ENCODE measurements at places on chromosomes 2 and 18. TPM values are rescaled to one million over a fixed set of nuclear protein-coding genes. Genes with fewer than 3 reads are reported as not detected.

CYP26B1 gene
- total RNA-seq, result 16.9 TPM

SLC40A1 gene
- total RNA-seq, result not detected

FBXO48 gene
- total RNA-seq, result 1.7 TPM

DNA sequence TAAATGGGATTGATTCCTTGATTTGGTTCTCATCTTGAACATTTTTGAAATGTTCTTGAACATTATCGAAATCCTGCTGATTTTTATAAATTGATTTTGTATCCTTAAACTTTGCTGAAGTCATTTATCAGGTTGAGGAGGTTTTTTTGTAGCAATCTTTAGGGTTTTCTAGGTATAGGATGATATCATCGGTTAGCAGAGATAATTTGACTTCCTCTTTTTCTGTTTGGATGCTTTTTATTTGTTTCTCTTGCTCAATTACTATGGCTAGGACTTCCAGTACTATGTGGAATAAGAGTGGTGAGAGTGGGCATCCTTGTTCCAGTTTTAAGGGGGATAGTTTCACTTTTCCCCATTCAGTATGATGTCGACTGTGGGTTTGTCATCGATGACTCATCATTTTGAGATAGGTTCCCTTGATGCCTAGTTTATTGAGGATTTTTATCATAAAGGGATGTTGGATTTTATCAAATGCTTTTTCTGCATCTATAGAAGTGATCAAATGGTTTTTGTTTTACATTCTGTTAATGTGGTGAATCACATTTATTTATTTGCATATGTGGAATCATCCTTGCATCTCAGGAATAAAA is 201.5 kb upstream of the ZSWIM2 start:
- no peak overlapping the region for H3K27ac ChIP-seq
- no peaks in the 10 kb centered on the region for H3K27me3 ChIP-seq
- no peak for DNase-seq
- no peaks in the 10 kb centered on the region for H3K36me3 ChIP-seq

DNA sequence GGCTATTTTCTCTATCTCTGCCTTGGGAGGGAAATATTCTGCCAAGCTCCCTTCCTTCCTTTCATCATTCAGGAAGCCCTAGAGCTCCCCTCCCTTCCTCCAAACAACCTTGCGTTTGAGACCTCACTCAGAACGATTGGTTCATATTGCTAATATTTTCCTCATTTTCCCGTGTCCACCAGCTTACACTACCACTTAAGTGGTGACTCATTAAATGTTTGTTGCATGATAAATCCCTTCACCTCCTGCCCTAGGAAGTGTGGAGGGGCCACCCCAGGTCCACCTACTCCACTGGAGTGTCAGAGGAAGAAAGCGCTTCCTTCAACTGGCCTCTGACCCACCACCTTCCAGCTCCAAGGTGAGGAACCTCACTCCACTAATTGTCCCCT is 2.3 kb upstream of the LPIN2 start:
- H3K36me3 ChIP-seq, result no peaks in the 10 kb centered on the region
- peaks cover 21% of the 10 kb centered on the region for H3K4me1 ChIP-seq
- peak overlapping the region; percentile 4 for H3K4me3 ChIP-seq
- peak overlapping the region; percentile 75 for H3K27ac ChIP-seq
- H3K27me3 ChIP-seq, result no peaks in the 10 kb centered on the region

DNA sequence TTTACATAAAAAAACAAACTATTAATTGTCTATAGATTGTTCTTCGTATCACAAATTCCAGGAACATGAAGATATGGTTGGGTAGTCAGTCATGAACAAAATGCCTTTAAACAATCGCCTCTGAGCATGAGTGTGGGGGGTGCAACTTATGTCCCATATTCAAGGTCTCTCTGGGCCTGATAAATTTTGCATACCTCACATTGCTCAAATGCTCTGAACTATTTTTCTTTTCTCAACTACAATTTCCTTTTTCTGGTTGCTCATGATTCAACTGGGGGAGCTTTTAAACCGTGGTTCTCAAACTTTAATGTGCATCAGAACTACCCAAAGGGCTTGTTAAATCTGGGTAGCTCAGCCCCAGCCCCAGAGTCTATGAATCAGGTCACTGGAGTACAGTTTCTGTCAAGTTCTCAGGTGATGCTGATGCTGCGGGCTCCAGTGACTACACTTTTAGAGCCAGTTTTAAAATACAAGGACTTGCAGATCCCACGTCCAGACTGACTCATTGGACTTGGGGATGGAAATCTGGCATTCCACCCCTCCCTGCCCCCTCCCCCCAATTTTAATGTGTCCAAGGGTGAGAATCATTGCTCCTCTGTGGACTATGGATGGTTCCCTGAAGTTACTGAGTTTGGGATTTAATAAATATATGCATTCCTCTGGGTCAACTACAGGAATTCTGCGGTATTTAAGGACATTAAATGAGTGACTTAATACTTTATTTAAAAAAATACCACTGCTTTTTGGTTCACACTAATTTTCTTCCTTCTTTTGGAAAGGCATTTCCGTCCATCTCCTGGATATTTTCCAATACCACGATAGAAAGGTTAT is 1.5 kb upstream of the GPD2 start:
- peak overlapping the region; percentile 88 for H3K4me3 ChIP-seq
- peak overlapping the region; percentile 77 for H3K27ac ChIP-seq
- no peaks in the 10 kb centered on the region for H3K27me3 ChIP-seq

GRCh38 chr2:60163691-60164090 is 389.8 kb downstream of the BCL11A start:
- no peaks in the 10 kb centered on the region for H3K36me3 ChIP-seq
- no peak overlapping the region for H3K4me3 ChIP-seq
- no peak for DNase-seq
- H3K27me3 ChIP-seq, result no peaks in the 10 kb centered on the region

GRCh38 chr18:78688916-78689315 is 290.7 kb upstream of the SALL3 start:
- H3K4me1 ChIP-seq, result no peaks in the 10 kb centered on the region
- no peak overlapping the region for H3K27ac ChIP-seq
- no peaks in the 10 kb centered on the region for H3K27me3 ChIP-seq
- no peaks in the 10 kb centered on the region for H3K36me3 ChIP-seq
- H3K4me3 ChIP-seq, result no peak overlapping the region
- no peak for DNase-seq

GRCh38 chr18:63098018-63098981 is 221.3 kb downstream of the BCL2 start:
- no peak for DNase-seq
- H3K36me3 ChIP-seq, result no peaks in the 10 kb centered on the region
- peaks cover 12% of the 10 kb centered on the region for H3K27me3 ChIP-seq
- no peak overlapping the region for H3K27ac ChIP-seq
- H3K4me3 ChIP-seq, result no peak overlapping the region

- H3K4me3 ChIP-seq, result no peak overlapping the region
- peaks cover 6% of the 10 kb centered on the region for H3K4me1 ChIP-seq
- no peak for DNase-seq
- H3K36me3 ChIP-seq, result no peaks in the 10 kb centered on the region
Observed at GRCh38 chr2:12032398-12032797, 286.0 kb downstream of the LPIN1 start.

GRCh38 chr2:151380580-151381235 is 23.3 kb downstream of the TNFAIP6 start:
- no peak for DNase-seq
- no peaks in the 10 kb centered on the region for H3K36me3 ChIP-seq
- H3K4me3 ChIP-seq, result no peak overlapping the region

DNA sequence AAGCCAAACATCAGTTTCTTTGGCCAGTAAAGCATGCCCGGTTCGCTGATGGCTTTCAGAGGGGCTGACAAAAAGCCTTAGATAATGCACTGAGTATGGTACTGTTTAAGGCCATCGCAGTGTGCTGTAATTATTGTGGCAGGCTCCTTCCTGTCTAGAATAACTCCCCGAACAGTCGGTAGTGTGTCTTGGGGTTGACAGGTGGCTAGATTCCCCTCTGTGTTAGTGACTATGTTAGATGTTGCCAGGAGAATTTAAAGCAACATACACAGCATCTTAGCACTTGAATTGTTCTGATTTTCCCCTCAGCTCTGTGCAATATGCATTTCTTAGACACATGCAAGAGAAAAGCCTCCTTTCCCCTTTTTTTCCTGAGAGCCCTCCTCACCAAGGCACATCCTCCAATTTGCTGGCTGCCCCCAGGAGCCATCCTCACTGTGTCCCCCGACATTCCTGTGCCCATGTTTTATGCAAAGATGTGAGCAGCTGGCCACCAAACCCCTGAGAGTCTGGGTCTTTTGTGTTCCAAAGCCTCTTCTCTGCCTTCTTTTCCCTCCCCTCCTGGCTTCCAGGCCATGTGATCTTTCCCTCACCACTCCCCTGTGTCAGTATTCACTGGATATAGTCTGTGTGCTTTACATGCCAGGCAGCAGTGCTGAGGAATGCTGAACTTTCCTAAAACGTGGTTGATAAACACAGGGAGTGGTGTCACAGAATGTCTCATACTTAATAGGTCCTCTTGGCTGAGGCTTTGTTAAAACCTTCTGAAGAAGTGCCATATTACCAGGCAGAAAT is 331.5 kb downstream of the HRH4 start:
- no peak for DNase-seq
- H3K27ac ChIP-seq, result no peak overlapping the region
- no peaks in the 10 kb centered on the region for H3K27me3 ChIP-seq
- H3K4me1 ChIP-seq, result no peaks in the 10 kb centered on the region
- no peak overlapping the region for H3K4me3 ChIP-seq
- no peaks in the 10 kb centered on the region for H3K36me3 ChIP-seq

DNA sequence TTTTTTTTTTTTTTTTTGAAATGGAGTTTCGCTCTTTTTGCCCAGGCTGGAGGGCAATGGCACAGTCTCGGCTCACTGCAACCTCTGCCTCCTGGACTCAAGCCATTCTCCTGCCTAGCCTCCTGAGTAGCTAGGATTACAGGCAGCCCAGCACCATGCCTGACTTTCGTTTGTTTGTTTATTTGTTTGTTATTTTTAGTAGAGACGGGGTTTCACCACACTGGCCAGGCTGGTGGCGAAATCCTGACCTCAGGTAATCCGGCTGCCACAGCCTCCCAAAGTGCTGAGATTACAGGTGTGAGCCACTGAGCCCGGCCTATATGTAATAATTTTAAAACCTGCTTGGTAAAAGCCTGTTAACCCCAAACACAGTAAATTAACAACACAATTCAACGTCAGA is 435.7 kb downstream of the LRRTM4 start:
- no peaks in the 10 kb centered on the region for H3K36me3 ChIP-seq
- peaks cover 49% of the 10 kb centered on the region for H3K27me3 ChIP-seq
- H3K4me3 ChIP-seq, result no peak overlapping the region
- no peak overlapping the region for H3K27ac ChIP-seq

GRCh38 chr2:241882091-241882625 is 12.6 kb downstream of the RTP5 start:
- no peaks in the 10 kb centered on the region for H3K27me3 ChIP-seq
- H3K36me3 ChIP-seq, result peaks cover 7% of the 10 kb centered on the region
- no peak overlapping the region for H3K27ac ChIP-seq
- no peaks in the 10 kb centered on the region for H3K4me1 ChIP-seq
- H3K4me3 ChIP-seq, result no peak overlapping the region
- no peak for DNase-seq

DNA sequence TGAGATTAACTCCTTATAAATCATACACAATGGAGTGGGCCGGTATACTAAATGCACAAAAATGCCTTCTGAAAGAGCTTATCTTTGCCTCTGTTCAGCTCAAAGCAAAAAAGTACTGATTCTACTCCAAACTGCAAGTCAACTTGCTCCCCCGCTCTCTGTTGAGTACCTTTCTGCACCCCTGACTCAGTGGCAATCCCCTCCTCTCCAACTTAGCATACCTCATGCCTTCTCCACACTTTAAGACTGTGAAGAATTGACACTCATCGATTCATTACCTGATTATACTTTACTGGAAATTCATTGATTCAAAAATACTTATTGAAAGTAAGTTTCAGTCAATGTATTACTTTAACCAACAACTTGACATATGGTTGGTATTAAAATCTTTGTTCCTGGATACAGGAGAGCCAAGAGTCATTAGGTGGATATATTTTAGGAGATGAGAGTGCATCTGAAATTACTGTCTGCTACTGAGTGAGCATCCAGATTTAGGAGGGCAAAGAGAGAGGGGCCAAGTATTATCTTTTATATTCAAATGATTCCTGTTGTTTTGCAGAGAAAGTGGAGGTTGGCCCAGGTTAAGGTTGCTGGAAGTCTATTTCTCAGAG is 187.7 kb downstream of the ICOS start:
- H3K4me1 ChIP-seq, result no peaks in the 10 kb centered on the region
- DNase-seq, result no peak
- no peak overlapping the region for H3K27ac ChIP-seq
- H3K27me3 ChIP-seq, result peaks cover 71% of the 10 kb centered on the region

DNA sequence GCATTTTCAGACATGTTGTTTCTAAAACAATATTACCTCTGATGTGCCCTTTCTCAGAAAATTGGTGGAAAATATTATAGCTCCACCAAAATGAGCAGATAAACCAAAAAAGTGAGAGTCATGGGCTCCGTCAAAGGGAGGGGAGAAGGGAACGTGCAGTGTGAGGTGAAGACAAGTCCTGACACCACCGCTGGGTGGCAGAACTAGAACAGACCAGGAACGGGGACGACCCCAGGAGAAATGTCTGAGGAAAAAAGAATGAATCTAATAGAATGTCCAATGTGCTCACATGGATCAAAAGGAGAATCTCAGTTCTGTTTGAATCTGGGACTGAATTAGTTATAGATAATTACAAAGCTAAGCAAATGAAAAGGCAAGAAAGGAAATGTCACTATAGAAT is 22.6 kb upstream of the BCL2 start:
- H3K4me1 ChIP-seq, result peaks cover 28% of the 10 kb centered on the region
- no peaks in the 10 kb centered on the region for H3K27me3 ChIP-seq
- peaks cover 98% of the 10 kb centered on the region for H3K36me3 ChIP-seq
- H3K27ac ChIP-seq, result peak overlapping the region; percentile 80

DNA sequence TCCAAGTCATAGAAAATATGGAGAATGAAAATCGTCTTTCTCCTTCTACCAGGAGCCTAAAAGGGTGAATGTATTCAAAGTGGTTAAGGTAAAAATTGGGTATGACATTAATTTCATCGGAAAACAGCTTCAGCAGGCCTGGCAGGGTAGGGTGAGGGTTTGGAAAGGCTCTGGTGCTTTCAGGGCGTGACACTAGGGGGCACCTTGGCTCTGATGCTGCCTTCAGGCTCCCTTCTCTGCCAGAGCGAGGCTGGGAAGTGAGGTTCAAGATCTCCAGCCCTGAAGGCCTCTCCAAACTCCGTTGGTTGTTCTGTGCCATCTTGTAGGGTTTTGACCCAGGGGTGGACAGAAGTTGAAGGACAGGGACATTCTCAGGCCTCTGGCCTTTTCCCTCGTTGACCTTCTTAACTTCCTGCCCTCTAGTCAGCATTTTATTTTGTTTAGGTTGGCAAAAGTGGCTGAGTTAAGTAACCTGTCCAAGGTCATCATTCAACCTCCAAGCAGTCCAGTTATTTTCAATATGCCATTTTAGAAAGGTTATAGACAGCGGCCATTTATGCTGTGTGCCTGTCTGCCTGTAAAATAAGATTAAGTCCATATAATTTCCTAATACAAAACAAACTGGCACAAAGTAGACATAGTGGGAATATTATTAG is 40.3 kb downstream of the EML6 start:
- H3K27me3 ChIP-seq, result no peaks in the 10 kb centered on the region
- peaks cover 12% of the 10 kb centered on the region for H3K4me1 ChIP-seq
- H3K4me3 ChIP-seq, result no peak overlapping the region
- no peak overlapping the region for H3K27ac ChIP-seq
- no peaks in the 10 kb centered on the region for H3K36me3 ChIP-seq

Data from MCF 10A (cell line).